ENCODE measurements at places on chromosomes 4 and X.

DNA sequence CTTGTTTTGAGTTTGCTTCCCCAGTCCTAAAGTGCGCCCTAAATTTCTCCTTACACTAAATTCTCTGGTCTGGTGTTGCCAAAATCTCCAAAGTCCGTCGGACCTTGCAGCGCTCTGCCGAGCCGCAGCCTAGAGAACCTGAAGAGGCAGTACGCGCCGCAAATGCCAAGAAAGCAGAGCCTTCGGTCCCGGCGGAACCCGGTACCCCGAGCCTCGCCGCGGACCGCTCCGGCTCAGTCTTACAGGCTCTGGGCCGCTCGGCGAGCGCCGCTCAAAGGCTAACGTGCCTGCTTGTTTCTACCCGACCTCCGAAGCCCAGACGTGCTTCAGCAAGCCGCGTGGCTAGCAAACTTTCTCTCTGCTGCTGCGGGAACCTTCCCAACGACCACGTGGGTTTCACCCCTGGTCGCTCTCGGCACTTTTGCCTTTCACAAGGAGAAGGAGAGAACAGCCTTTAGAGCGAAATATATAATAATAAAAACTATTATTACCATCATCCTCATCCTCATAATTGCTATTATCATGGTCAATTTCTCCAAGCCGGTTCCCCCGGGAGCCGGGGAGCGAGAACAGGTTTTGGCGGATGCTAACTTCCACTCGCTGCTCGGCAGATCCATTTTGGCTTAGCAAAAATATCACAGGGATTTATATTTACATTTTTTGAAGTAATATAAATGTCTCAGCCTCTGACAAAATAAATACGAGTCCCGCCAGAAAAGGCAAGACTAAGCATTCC, 2.2 kb upstream of the HTR2C start:
- no peak for DNase-seq

DNA sequence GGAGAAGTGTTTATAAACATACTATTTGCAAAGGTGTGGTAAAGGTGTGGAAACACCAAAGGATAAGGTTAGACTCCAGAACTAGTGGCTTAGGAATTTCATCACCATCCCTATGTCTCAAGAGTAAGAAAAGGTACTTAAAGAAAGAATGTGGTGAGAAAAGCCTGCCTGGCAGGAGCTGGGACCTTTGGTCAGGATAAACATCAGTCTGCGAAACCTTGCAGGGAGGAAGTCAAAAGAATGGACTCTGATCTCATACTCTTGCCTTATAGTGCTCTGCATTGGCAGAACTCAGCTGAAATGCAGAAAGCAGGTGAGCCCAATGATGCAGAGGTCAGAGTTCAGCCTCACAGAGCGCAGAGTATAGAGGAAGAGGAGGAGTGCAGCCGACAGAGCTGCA, 97.2 kb upstream of the NR3C2 start:
- DNase-seq, result peak; percentile 73

DNA sequence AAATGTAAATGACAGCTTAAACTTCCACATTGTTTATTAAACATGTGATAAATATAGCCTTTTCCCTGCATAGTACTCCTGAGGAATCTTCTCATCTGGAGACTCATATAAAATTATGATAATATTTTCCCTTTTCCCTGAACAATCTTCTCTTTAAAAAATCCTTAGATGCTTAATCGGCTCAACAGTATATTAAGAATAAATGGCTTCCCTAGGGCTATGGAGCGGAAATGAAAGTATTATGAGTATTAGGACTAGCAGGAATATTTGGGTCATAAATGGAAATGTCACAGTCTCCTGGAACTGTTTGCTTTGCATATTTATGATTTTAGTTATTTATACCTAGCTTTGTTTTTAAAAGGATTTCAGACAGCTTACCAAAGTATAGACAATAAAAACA, 200.7 kb upstream of the PDE5A start:
- DNase-seq, result no peak

GRCh38 chrX:37757082-37757481, 22.8 kb upstream of the CYBB start:
- DNase-seq, result no peak

DNA sequence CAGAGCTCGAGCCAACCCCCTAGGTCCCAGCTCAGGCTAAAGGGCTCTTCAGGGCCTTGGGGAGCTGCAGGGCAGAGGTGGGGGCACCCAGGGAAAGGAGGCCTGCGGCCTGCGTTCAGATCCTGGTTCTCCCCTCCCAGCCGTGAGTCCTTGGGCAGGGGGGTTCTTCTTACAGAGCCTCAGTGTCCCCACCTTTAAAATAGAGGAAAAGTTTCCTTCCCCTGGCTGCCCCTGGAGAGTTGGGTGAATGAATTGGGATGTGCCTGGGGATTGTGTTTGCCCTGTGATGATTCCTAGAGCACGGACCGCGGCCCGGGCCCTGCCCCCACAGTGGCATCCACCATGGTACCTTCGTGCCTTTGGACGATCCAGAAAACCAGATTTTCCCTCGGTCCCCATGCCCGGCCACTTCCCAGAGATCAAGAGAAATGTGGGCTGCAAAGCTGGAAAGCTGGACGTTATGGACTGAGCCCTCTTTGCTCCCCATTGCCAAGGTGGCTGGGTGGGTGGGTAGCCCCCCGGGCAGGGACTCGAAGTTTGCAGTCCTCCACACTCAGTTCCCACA, 11.4 kb downstream of the HTRA3 start:
- DNase-seq, result no peak

DNA sequence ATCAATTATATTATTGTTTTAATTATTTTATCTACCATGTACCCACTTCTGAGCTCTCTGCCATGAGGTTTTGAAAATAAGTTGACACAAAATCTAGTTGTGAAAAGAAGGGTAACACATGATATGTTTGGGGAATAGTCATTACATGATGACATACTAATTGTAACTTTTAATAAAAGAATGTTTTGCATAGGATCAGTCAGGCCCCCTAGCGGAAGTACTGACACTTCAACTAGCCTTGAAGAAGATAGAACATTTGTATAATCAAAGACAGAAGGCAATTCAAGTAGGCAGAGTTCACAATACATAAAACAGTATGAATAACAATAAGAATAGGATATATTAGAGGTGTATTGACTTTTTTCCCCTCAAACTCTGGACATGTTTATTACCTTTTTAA, 1191.0 kb upstream of the AGA start:
- no peak for DNase-seq

DNA sequence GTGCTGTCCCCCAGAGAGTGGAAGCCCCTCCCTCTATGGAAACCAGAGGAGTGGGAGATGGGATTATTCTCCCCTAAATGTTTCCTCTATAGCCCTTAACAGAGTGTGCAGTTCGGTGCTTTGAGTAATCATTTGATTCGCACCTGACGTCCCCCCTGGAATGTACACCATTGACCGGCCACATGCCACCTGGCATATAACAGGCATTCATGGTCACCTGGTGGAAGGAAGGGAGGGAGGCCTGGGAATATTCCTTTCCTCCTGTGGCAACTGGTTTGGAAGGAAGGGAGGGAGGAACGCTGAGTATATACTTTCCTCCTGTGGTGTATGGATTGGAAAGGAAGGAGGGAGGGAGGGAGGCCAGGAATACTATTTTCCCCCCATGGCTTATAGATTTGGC, 77.2 kb downstream of the CRMP1 start:
- no peak for DNase-seq

- no peak for DNase-seq
Observed at GRCh38 chrX:13688384-13688957, 457 bp upstream of the RAB9A start.

- no peak for DNase-seq
Observed at GRCh38 chrX:110310896-110311295, 7.0 kb downstream of the AMMECR1 start.

- no peak for DNase-seq
Observed at GRCh38 chrX:116749943-116750342, 287.2 kb upstream of the CT83 start.

DNA sequence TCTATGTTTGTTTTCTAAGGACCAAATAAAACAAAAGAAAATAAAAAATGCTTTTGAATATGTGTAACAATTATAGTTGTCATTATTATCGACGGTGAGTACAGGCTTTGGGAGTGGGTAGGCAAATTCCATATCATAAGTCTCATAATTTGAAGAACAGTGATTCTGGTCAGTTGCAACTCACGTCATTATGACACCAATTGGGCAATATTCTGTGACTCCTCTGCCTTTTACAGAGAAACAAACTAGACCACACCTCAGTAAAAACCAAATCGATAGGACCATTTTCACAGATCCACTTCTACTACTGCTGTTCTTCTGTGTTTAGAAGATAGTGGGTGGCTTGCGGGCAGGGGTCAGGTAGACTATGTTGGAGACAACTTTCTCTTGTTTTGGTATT, 250.1 kb downstream of the C4orf33 start:
- no peak for DNase-seq

DNA sequence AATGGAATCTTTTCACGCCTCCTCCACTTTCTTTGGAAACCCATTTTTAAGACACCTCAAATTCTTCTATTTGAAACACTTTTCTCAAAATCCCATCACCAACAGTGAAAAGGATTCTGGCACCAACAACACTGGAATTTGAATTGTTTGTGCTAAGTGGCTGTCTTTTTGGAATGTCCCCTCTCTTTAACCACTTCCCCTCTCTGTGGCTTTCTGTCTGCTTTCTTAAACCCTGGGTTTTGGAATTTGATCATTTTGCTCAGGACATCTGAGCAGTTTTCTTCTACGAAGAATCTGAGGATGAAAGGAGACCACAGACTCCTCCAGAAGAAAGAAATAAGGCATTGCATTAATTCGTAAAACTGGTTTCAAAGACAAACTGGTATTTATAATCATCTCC, 89.0 kb downstream of the MXRA5 start:
- no peak for DNase-seq

- DNase-seq, result no peak
Observed at GRCh38 chr4:140943486-140944198, 187.5 kb upstream of the TBC1D9 start.

DNA sequence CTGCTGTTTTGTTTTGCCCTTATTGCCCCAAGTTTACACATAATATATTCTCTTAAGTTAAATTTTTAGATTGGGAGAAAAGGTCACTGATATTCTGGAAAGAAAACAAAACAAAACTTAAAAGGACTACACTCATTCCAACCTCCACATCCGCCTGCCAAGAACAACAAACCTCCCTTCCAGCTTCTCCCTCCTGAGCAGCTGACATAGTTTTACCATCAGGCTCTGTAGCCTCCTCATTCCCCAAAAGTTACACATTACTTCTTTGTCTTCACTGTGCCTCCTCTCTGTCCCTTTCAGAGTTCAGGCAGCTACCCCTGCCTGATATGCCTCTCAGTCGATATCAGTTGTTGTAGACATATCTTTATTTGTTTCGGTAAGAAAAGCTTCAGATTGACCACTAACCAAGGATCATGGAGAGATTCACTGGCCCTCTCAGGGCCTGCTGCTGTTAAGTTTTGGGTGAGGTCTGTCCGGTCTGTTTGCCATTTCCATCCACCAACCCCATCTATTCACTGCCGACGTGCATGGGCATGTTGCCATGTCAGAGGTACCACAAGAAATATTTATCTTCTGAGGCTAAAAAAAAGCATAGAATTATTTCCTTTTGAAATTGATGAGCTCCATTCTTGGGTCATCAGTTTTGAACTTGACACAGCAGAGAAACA, 164.1 kb downstream of the GASK1B start:
- no peak for DNase-seq

- DNase-seq, result no peak
Observed at GRCh38 chrX:19833034-19833677, 54.2 kb downstream of the SH3KBP1 start.

DNA sequence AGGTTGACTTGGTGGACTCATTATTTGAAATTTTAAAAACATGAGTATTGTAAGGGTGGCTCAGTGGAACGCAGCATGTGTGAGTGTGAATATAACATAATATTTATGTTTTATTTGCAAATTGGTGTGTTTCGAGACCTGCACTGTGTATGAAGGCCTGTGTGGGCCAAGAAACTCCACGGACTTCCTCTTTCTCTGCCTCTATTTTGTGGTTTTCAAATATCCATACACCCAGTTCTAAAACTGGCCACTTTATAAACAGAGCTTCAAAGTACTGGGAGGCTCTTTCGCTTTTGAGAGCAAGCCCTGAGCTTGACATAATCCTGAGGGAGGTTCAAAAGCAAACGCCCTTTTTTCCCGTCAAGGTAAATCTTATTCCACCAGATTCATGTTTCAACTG, 187.7 kb downstream of the GPAT3 start:
- no peak for DNase-seq

GRCh38 chr4:23374259-23374658, 515.6 kb downstream of the PPARGC1A start:
- DNase-seq, result no peak

DNA sequence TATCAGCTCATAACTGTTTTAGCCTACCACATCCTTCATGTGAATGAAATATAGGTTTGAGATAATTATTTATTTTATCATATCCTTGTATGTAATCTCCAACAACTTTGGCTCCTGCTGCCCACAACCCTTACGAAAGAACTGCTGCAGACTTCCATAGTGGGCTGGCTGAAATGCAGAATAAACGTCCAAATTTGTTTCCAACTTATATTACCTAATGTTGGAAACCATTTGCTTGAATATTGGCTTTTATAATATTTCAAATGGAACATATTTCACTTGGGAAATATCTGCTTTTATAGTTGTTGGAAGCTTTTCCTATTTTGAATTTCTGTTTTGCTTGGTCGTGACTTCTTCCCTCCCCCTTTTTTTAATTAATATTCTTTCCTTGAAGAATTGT, 45.0 kb upstream of the ITM2A start:
- no peak for DNase-seq

DNA sequence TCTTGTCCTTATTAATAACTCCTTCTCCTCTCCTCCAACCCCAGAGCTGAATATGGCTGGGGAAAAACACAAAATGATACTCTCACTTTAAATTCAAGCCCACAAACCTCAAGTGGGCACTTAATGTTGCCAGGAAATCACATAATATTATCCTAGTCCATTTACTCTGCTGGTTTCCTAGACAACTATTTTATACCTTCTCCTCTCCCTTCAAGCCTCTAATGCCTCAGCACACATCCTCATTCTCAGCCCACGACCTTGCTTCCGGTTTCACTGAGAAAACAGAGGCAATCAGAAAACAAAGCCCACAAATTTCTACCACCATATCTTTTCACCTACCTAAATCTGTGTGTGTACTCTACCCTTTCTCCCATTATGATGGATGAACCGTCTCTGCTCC, 12.1 kb upstream of the CLCN5 start:
- DNase-seq, result no peak

GRCh38 chrX:41116948-41117347, 31.7 kb downstream of the USP9X start:
- no peak for DNase-seq

DNA sequence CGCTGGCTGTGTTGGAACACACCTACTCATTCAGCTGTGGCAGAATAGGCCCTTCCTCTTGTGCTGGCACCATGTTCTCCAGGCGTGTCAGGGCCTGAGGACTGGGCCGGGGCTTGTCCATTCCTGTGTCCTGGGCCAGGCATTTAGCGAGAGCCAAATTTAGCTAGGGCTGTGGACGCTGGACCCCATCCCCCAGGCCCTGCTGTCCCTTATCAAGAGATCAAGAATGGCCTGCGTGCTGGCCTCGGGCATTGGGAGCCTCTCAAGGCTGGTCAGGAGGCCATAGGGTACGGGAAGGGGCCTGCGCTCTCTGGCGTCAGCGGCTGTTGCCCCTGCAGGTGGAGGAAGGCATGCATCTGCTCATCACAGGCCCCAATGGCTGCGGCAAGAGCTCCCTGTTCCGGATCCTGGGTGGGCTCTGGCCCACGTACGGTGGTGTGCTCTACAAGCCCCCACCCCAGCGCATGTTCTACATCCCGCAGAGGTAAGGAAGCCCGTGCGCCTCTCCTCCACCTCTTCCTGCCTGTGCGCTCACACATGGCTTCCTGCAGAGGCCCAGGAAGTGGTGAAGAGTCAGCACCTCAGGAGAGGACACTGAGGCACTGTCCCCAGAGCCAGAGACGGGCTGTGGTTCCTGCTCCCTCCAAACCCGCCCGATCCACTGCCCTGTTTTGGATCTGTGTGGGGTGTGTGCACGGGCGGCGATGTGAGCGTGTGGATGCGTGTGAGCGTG, 15.3 kb downstream of the ABCD1 start:
- DNase-seq, result no peak

Measured in Caco-2 (cell line).